ENCODE measurements at places on chromosomes 13 and 19.

DNA sequence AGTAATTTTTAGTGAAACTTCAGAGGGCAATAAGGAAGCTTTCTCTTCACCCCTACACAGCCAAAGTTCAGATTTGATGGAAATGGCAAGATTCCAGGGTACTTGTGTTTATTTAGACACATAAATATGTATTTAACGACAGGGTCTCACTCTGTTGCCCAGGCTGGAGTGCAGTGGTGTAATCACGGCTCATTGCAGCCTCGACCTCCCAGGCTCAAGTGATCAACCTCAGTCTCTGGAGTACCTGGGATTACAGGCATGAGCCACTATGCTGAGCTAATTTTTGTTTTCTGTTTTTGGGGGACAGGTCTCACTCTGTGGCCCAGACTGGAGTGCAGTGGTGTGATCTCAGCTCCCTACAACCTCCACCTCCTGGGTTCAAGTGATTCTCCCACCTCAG lies 2.0 kb upstream of the SYCE2 start:
- DNase-seq = no peak

GRCh38 chr13:40136896-40137295 lies 481.4 kb downstream of the COG6 start:
- DNase-seq = no peak

DNA sequence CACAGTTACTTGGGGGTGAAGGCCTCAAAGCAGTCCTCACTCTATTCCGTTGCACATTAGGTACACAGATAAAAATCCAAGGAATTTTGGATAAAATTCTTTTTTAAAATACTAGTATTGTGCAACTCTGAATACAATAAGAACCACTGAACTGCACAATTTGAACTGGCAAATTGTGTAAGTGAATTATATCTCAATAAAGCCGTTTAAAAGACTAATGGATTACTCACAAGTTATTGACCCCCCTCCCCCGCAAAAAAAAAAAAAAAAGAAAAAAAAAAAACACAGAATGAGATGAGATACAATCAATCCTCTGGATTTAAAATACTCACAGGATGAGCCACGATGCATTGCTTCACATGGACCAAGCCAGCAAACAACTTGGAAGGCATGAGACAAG lies 86.4 kb downstream of the CRYL1 start:
- DNase-seq = no peak

DNA sequence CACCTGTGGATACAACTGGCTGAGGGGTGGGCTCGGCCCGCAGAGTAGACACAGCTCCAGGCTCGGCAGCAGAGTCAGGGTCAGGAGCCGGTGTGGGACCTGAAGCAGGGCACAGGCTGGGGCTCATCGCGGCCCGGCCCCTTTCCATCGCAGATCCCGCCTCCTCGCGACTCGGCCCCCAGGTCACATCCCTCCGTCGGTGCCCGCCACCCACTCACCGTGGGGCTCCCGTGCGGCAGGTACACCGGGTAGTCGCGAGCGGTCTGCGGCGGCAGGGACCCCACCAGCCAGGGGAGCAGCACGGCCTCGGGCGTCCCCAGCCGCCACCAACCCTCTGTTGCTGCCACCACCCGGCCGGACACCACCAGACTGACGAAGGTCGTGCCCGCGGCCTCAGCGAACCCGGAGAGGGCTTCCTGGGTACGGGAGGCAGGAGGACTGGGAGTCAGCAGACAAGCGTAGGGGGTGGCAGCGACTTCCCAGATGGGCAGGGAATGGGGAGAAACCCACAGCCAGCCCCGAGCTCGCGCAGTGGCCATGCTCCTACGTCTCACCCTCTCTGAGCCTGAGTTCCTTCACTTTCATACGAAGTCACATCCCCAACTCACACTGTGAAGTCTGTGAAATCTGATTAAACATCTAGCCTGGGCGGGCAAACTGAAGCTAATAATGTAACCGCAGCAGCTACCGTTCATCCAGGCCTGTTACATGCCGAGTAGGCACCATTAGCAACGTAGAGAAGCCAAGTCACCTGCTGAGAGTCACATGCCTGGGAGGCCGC lies 3.7 kb downstream of the FUZ start:
- no peak for DNase-seq

DNA sequence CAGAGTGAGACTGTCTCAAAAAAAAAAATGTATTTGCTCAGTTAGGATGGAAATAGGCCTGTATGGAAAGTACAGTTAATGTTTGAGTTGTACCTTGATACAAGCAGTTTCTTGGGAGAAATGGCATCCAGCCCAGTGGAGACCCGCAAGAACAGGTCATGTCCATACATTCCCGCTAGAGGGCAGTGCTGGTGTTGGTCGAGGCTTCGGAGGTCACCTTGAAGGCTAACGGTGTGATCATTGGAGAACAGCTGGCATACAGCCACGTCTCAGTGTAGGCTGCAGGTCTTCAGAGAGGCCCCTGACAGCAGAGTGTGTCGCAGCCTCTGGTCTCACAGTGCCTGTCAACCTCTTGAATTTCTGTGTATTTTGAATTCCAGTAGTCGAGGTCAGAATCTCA lies 7.5 kb downstream of the ZNF610 start:
- DNase-seq = peak; percentile 24

- no peak for DNase-seq
Measured at GRCh38 chr19:37413313-37414084, 42.6 kb downstream of the ZNF527 start.

GRCh38 chr19:13118424-13119193 lies 545 bp downstream of the NACC1 start:
- DNase-seq = no peak
